Jurkat, Clone E6-1 (cell line): ENCODE measurements at places on chromosomes 5 and 9.

DNA sequence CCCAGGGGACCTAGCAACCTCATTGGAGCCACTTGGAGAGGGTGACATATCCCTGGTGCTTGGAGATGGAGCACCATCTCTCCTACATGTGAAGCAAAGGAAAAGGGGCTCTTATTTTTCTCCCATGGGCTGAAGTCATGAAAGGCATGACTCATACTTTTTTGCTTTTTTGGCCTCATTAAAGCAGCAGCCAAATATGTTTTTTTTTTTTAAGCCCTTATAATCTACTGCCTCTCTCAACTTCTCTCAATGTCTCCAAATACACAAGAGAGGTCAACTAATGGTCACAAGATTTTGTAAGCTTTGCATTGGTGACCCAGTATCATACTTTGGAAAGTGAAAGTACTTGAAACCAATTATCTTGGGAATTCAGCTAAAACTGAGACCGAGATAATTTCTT lies 1.6 kb upstream of the CFAP90 start:
- DNase-seq, result no peak

GRCh38 chr9:73149371-73150067 lies 2.1 kb upstream of the ANXA1 start:
- DNase-seq, result no peak

DNA sequence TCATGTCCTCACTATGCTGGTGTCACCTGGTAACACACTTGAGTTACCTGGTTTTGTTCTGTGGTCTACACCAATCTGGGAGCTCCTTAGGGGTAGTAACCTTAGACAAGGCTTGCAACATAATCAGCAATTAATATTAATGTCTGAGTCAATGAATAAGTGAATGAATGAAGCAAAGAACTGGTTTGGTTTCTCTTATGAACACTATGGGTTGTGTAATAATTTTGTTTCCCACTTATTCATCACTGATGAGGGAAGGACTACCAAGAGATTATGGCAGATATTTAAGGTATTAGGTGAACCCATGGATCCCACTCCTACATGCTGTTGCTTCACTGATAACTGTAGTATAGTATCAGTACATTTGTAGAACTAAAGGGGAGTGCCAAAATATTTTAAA lies 116.0 kb downstream of the SLC12A2 start:
- DNase-seq, result no peak

- no peak for DNase-seq
Observed at GRCh38 chr5:79107020-79107796, 4.4 kb upstream of the BHMT start.

GRCh38 chr5:148933903-148934432 lies 107.6 kb downstream of the ADRB2 start:
- no peak for DNase-seq

DNA sequence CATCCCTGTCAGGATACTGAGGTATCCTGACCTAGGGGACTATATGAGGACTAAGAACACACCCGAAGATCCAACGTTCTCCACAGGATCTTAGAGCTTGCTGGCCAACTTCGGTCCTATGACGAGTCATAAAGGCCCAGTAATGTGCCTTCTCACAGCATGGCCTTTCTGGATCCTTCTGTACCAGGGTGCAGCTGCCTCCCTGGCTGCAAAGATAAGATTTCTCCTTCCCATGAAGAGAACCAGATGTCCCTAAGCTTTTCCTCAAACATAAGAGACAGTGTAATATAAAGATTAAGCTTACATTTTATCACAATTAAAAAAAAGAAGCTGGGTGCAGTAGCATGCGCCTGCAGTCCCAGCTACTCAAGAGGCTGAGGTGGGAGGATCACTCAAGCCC lies 18.3 kb downstream of the EPB41L4B start:
- DNase-seq, result no peak

DNA sequence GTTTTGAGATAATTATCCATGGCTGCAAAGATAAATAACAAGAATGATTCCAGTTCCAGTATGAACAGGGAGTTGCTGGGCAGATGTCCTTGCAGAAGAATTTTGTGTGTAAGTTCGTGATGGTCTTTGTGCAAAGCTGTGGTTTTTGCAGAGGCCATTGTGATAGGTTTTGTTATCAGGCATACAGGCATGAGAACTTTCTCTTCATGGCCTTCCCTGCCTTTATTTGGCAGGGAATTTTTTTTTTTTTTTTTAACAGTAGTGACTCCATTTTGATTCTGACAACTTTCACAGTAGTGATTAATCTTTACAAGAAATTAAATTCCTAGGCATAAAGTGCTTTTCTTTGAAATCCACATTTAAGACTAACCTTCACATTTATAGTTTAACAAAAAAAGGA lies 1999.5 kb upstream of the CDH6 start:
- DNase-seq, result no peak

- no peak for DNase-seq
Observed at GRCh38 chr5:108703313-108703712, 44.4 kb upstream of the FER start.

- DNase-seq, result no peak
Observed at GRCh38 chr5:111017731-111018130, 53.8 kb upstream of the TSLP start.

DNA sequence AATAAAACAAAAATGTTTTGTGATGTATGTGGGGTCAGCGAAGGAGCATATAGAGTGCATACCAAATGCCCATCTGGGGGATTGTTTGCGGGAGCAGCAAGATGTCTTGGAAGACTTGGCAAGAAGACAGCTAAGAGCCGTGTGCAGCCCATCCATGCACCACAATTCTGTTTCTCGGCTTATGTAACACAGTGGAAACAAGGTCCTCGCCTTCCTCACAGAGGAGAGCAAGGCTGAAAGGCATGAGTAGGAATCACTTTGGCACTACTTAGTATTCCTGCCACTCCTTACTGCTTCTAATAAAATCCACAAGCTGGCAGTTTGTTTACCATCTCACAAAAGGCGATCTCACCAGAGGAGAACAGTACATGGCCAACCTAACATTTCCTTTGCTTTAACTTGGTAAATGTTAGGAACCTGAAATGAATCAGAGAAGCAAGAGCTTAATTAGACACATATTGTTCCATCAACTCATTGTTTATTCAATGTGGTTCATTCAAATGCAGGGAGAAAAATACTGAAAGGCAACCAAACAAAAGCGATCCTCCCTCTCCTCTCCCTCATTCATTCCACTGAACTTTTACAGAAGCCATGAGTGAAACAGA lies 648.1 kb downstream of the ACTL7B start:
- DNase-seq, result no peak

GRCh38 chr9:90092508-90092907 lies 487.7 kb downstream of the GADD45G start:
- peak; percentile 76 for DNase-seq

DNA sequence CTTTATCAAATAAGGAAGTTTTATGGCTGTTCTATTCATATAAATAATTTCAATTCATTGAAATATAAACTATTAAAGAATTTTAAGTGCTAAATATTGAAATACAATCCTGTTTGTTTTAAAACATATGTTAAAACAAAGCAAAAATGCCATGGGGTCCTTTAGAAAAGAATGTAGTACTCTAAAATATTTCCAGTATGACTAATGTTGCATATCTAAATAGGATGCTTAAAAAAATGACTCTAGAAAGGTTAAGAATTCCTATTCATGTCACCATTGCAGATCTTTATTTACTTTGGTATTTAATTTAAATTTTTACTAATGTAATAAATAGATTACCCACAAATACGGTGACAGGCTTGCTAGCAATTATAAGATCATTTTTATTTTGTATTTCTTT lies 132.3 kb downstream of the ZNF608 start:
- DNase-seq, result no peak

- DNase-seq, result no peak
Observed at GRCh38 chr5:149365418-149365817, 7.6 kb downstream of the PCYOX1L start.

DNA sequence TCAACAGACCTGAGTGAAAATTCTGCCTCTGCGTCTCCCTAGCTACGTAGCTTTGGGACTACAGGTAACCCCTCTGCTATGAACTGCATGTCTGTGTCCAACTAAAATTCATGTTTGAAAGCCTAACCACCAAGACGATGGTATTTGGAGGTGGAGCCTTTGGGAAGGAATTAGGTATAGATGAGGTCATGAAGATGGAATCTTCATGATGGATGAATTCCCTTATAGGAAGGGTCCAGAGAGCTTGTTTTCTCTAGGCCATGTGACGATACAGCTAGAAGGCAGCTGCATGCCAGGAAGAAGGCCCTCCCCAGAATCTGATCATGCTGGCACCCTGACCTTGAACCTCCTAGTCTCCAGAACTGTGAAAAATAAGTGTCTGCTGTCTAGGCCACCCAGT lies 296.4 kb downstream of the SLIT3 start:
- DNase-seq, result no peak

- no peak for DNase-seq
Observed at GRCh38 chr5:165576678-165577275, 2071.4 kb downstream of the MAT2B start.

DNA sequence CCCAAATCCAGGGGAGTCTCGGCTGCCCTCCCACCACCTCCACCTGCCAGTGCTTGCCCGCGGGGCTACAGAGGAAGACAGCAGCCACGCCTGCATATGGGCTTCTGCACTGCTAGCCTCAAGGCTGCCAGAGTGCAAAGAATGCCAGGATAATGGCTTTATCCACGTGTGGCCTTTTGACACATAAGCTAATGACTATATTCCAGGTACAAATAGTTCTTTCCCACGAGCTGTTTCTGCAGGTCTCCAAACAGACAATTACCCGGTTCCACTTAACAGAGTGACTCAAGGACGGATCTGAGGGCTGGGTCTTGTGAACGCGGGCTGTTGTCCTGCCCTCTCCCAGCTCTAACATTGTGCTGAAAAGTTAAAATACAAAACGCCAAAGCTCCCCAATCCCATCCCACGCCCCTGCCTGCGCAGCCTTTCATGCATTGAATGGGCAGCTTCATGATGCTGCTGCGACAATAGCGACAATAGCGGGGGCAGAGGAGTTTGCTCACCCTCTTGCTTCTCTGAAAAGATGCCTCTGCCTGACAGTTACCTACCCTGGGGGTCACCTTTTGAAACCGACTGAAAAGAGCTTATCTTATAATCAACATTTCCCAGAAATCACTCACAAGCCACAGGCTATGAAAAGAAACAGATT lies 39.1 kb upstream of the MSH3 start:
- DNase-seq, result no peak

DNA sequence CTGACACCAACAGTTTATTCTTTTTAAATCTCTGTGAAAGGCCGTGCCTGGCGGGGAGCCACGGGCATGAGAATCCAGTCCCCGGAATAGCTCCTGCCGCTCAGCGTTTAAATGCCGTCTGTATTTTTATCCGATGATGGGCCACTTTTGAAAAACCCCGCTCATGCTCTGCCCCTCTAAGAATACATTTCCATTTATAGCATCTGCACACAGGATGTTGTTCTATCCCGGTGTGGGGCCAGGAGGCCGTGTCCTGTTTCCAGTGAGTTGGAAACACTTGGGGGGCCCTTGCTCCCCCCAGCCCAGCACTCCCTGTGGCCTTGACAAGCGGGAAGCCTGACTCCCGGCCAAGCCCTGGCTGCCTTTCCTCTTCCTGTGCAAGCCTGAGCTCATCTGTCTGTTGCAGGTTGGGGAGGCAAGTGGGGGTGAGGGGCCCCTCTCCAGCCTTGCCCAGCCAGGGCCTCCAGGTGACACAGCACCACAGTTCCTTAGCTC lies 39.0 kb downstream of the ERGIC1 start:
- DNase-seq, result no peak

- peak; percentile 33 for DNase-seq
Observed at GRCh38 chr5:10863763-10864383, 102.8 kb upstream of the DAP start.

GRCh38 chr5:171269717-171270116 lies 39.3 kb upstream of the TLX3 start:
- no peak for DNase-seq

DNA sequence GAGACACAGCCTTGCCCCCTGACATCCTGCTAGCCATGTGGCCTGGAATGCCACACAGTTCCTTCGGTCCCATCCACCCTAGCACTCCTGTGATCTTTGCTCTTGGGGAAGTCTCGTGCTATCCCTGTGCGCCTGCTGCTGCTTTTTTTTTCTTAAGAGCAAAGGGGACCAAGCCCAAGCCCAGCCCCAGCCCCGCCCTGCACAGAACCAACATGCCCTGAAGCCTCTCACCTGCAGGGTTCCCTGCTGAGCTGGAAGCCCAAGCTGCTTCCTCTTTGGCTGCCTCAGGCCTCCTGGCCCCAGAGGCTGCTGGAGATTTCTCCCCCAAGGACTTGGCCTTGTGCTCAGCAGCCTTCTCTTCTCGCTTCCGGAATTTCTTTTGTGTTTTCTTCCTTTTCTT lies 1.8 kb downstream of the SURF6 start:
- DNase-seq, result no peak

DNA sequence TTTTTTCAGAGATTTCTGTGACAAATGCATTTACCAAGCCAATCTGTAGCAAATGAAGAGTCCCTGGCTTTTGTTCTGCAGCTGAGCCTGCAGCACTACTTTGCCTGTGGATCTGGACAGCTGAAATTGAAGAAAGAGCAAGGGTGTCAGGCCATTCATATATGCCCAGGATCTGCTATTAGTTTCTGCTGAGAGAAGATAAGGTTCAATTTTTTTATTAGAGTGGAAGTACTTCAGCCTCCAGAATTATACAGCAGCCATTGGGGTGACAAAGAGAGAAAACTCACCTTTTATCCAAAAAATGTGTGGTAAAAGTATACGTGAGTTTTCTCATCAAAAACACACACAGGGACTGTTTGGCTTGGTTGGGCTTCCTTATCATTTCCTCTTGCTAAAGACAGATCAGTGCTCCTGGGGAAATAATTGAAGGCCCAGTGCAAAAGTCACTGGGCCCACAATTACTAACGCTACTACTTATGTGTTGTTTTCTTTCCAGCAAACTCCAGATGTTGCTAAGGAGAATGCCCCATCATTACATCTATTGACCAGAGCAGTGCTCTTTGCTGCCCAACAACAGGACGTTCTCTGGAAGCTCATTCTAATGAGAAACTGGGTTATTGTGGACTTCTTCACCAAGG lies 138.6 kb downstream of the CEMIP2 start:
- no peak for DNase-seq

DNA sequence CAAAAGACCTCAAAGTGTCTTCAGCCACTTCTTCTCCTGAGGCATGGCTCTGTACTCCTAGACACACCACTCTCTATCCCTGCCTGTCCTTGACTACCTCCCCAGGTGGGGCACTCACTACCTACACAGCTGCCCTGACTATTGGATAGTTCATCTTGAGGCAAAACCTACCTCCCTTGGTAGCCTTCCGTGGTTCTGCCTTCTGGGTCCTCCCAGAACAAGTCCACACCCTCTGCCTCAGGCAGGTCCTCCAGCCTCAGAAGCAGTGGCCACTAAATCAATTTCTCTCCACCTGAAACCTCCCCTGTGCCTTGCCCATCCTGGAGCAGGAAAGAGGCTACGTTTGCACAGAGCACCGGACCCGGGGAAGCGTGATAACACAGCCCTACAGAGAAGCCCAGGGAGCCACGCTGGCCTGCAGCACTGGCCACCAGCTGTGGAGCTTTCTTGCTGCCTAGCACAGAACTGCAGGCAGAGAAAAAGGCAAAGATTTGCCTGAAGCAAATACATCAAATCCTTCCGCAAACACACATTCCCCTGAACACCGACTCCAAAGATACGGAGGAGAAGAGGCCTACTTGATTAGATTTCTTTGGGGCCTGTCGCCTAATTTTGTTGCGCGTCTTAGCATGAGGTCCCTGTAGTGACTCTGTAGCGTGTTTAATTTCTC lies 141.8 kb downstream of the C9orf50 start:
- no peak for DNase-seq

GRCh38 chr5:151886546-151887275 lies 37.9 kb downstream of the GLRA1 start:
- DNase-seq, result no peak
